HCT116 (cell line): ENCODE measurements at places on chromosomes 7 and 10.

DNA sequence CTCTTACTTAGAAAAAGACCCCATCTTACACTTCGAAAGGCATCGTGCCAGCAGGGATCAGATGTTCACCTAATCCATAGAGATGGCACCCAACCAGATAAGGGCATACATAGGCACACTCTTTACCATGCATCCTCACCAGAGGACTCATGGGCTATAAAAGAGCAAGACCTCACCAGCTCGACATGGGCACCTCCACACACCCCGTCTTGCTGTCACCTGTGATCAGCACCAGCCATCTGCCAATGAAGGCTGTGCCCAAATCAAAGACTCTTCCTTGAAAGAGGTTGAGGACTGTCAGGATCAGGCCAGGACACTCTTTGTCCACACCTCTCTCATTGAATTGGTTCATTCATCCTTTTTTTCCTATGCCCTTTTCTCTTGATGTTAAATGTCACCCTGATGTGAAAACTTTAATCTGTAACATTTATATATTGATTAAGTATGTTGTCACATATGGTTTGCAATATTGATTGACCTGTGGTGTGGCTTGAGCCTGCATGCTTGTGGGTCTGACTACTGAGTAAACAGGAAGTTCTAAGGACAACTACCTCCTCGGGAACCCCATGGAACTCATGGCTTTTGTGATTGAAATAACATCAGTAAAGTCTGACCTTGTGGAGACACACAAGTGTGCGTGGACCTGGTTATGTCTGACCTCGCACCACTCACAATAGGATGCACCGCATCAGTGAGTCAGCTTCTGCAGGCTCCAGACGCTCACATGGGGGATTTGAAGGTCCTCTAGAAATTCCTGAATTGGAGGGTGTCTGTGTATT, 75.5 kb downstream of the HTR5A start:
- no peak for DNase-seq

DNA sequence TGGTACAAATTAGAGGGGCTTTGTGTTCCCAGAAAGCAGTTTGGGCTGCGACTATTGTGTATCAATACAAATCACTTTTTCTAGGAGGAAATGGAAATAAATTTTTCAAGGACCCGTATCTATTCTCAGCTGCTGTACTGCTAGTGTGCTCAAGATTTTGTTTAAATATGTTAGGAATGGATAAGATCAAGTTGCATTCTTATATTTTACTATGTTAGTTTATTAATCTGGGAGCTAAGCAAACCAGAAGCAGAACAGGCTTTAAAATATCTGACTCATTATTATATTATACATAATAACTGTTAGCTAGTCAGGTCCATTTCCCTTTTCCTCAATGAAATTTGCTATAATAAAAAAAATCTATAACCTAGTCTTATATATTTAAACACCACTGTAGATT, 11.1 kb upstream of the GLCCI1 start:
- no peak for DNase-seq

- DNase-seq = no peak
Observed at GRCh38 chr10:122657729-122658128, 41.9 kb downstream of the C10orf120 start.

DNA sequence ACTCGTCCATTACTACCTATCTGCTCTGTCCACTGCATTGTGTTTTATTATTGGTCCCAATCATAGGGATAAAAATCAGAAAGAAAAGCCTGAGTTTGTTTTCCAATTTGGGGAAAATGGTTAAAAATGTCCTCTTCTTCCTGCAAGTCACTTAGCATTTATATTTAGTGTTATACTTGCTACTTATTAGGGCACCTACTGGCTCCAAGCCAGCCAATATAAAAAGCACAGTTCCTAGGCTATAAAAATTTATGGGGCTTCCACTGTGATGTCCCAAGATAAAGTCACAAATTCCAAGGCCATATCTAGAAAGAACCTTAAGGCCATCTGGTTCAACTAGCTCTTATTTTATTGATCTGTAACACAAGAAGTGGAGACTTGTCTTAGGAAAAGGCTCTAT, 3.2 kb downstream of the SLC35B4 start:
- no peak for DNase-seq

GRCh38 chr7:6274743-6275142, 2.3 kb upstream of the CYTH3 start:
- DNase-seq = no peak

DNA sequence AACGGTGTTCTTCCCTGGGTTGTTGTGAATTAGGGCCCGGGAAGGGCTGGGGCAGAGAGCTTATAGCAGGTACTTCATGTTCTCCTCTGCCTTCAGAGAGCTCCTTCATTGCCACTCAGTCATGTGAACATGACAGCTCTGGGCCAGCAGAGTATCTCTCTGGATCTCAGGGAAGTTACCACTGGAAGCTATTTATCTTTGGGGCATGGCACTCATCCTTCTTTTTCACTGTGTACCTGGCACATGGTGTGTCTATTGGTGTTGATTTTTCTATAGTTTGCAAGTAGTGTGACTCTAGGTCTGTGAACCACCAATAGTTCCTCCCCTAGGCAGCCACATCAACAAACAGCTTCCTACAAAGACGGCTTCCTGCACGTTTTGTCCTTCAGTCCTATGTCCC, 156.6 kb downstream of the PKD1L1 start:
- no peak for DNase-seq
